GM23248 (cell line): ENCODE measurements at places on chromosomes 5 and 9. TPM values are rescaled to one million over a fixed set of nuclear protein-coding genes. Genes with fewer than 3 reads are reported as not detected.

Gene SLC4A9
- not detected in 2 replicates for polyA plus RNA-seq

DNA sequence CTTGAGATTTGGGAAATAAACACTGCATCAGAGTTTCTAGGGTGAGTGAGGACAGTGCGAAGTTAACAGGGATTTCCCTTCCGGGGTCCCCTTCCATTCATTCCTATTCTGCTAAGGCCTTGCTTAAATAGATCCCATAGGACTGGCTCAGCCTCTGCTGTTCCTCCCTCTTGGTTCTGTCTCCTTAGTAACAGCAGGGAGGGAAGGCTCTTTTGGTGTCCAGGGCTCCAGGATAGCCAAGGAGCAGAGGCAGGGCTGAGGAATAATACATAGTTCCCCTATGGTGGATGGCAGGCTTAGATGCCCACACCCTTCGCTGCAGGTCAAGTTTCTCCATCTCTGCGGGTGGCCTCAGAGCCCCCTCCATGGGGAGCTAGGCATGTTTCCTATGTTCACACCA lies 591.7 kb downstream of the ACTL7B start:
- no peak for DNase-seq

DNA sequence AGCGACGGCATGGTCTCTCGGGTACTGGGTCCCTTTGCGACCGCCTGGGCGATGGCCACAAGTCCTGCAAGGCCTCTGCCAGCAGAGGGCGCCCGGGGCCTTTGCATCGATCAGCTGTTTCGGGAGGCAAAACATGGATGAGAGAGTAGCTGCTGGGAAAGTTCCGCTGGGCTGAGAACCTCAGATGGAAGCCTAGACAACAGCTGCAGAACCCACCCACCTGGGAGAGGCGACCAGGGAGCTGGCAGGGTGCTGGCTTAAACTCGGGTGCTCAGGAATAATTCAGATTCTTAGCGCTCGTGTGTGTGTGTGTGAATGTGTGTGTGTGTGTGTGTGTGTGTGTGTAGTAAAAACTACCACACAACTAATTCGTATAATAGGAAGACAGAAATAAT lies 50.0 kb downstream of the TRIM32 start:
- DNase-seq: peak; percentile 92

DNA sequence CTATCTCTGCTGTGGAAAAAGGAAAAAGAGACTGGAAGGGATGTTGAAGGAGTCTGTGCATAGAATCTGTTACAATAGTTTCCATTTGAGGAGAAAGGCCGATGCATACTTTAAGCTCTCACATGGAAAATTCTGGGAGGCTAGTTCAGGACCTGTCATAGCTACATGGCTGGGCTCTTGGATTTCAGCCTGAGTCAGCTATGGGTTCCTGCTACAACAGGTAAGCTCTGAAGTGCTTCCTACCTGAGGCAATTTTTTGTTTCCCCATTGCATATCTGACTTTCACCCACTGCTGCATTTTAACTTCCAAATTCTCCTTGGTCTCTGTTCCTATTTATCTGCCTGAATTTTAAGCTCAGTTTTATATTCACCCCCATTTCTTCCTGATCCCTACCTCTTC lies 310.7 kb downstream of the RAB3C start:
- no peak for DNase-seq

GRCh38 chr9:93093127-93093876 lies 2.7 kb upstream of the CARD19 start:
- no peak for DNase-seq

- DNase-seq: no peak
These were observed 25.0 kb upstream of the AUH start for GRCh38 chr9:91386765-91387164.

GRCh38 chr9:122186301-122186700 lies 26.6 kb downstream of the MORN5 start:
- no peak for DNase-seq

GRCh38 chr5:18985171-18985758 lies 1002.7 kb downstream of the CDH18 start:
- no peak for DNase-seq

- DNase-seq: no peak
These were observed 31.4 kb upstream of the MSX2 start for GRCh38 chr5:174692982-174693422.

- DNase-seq: no peak
These were observed 117.0 kb upstream of the BOD1 start for GRCh38 chr5:173733425-173733824.

GRCh38 chr5:127838661-127839060 lies 135.5 kb downstream of the CCDC192 start:
- peak; percentile 48 for DNase-seq

Gene ZFP37
- 2.0 and 2.2 TPM in 2 replicates for polyA plus RNA-seq

Gene VCAN
- polyA plus RNA-seq: 98.5 and 98.9 TPM in 2 replicates

Gene CA9
- polyA plus RNA-seq: 2.3 and 2.7 TPM in 2 replicates

DNA sequence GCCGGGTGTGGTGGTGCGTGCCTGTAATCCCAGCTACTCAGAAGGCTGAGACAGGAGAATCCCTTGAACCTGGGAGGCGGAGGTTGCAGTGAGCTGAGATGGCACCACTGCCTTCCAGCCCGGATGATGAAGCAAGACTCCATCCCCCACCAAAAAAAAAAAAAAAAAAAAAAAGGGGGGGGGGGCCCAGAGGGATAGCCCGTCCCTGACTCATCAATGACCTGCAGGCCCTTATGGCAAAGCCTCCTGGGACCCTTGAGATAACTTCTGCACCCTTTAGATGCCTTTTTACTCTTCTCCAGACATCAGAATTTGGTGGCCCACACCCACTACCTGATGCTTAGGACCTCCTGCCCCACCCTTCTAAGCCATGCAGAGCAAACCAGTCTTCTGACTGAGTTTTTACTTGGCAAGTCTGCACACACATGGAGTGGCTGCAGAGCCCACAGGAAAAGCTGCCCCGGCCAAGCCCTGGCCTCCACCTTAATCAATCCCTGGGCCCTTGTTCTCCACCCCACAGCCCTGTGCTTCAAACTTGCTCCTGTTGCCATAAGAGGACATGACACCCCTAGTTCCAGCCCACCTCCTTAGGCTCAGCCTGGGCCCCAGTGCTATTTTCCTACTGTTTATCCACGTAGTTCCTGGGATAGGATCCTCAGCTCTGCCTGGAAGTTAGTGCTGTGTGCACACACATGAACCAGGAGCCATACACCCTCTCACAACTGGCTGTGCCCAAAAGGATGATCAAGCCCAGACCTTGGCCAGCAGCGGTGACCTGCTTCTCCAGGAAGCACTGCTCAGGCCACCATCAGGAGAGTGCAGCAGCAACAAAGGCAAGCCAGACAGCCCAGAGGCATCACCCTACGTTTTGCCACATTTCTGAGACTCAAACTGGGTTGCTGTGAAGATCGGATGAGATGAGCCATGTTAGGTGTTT lies 5.1 kb downstream of the MGAT1 start:
- DNase-seq: no peak

- DNase-seq: no peak
These were observed 507.9 kb downstream of the RASEF start for GRCh38 chr9:82555031-82555430.

DNA sequence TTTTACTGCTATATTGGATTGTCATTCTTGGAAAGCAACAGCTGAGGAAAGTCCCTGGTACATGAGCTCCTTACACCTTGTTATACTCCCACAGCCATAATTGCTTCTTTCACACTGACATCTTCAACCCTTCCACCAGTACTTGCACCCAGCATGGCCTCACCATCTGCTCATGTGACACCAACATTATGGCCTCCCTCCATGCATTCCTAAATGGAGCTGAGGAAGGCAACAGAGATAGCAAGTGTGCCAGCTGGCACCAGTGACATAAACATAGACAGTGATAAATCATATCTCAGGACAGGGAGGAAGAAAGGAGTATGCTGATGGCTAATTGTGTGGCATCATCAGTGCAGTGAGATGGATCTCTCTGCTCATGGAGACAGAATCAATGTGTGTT lies 119.5 kb downstream of the BAAT start:
- DNase-seq: no peak

- no peak for DNase-seq
These were observed 32.4 kb downstream of the LHX3 start for GRCh38 chr9:136172412-136173079.

Gene IFNA7
- not detected in 2 replicates for polyA plus RNA-seq

Gene TNFAIP8
- 10.3 and 10.4 TPM in 2 replicates for polyA plus RNA-seq

Gene SPINK4
- not detected in 2 replicates for polyA plus RNA-seq

Gene CER1
- polyA plus RNA-seq: not detected in 2 replicates

DNA sequence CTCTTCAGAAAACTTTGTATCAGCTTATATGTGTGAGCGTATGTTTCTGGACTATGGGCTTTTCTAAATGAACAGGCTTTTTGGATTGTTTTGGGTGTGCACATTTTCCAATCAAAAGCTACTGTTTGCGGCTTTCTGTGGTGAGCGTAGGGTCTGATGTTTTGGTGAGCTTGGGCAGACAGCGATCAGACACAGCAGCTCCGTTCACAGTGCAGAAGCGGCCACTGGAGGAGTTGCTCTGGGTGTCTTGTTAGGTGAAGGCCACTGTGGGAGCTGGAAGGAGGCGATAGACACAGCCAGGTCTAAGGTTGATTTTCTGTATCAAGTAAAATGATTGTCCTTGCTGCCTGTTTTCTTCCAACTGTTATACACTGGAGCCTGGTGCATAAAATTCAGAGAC lies 11.1 kb downstream of the PRRC2B start:
- DNase-seq: no peak

- DNase-seq: no peak
These were observed 1.5 kb downstream of the SV2C start for GRCh38 chr5:76084496-76085242.

Gene FAM174A
- polyA plus RNA-seq: 26.1 and 26.7 TPM in 2 replicates

- DNase-seq: no peak
These were observed 44.2 kb downstream of the GDA start for GRCh38 chr9:72193478-72193881.

DNA sequence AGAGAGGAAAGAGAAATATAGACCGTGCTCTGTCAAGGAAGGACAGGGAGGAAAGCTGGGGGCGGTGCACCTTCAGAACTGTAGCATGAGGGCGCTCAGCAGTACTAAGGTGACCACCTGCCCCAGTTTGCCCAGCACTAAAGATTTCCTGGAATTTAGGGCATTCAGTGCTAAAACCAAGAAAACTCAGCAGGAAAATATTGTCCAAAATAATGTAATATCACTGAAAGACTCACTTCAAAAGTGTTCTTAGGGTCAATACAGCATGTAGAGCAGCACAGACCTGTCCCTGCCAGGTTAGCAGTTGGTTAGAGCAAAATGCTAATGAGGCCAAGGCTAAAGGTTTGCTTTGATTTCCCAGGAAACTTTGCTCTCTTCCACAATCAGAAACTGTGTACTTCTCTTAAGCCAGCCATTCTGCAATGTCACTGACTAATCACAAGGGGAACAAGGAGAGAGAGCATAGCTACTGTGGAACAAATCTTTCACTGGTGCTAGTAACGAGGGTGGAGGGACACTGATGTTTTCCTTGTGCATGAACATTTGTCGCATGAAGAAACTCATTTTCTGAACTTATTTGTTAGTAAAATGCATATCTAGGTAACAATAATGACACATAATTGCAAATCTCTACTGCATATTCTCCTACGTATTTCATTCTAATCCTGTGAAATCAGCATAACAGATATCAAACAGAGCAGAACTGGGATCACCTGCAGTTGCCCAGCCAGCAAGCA lies 53.0 kb upstream of the GRAMD2B start:
- peak; percentile 53 for DNase-seq

Gene PDZD2
- 0.21 and 0.43 TPM in 2 replicates for polyA plus RNA-seq

DNA sequence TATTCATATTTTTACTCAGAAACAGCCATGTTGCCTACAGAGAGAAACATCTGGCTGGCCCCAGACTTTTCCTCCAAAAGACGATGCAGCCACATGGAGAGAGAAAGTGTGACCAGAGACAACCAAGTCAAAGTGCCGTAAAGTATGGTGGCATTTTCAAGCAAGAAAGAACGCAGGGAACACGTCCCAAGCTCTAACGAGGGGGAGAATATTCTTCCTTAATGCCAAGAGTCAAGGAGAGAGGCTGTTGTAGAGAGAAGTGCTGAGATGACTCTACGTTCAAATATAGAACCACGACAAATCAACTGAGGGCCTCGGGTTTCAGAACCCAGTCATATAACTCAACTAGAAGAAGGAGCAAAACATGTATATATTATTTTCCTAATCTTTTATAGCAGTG lies 55.9 kb downstream of the FNBP1 start:
- no peak for DNase-seq

DNA sequence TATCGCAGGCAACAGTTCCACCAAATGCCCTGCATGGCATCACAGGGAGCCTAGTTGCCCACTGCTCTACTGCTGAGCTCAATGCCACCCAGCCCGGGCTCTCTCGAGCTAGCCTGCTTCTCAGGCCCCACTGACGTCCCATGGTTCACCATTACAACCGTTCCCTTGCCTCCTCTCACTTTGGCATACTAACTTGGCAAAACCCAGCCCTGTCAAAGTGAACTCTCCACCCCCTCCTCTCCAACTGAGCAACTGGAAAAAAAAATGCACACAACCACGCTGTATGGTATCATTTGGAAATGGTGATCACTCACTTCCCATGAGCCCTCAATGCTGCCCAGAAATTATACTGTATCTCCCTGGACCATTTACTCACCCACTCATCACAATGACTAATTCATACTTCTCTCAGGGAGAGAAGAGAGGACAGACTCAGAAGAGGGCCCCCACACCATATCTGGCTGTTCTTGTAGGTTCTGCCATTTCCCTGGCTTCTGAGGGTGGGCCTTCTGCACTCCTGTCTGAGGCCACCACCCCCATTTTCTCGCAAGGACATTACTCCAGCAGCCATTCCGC lies 51.4 kb upstream of the RARS1 start:
- peak; percentile 73 for DNase-seq

Gene FCN2
- polyA plus RNA-seq: not detected in 2 replicates

GRCh38 chr5:149639737-149640136 lies 58.4 kb downstream of the ARHGEF37 start:
- DNase-seq: no peak

Gene BOD1
- polyA plus RNA-seq: 64.3 and 66.1 TPM in 2 replicates

Gene NEURL1B
- 0.13 and 0.16 TPM in 2 replicates for polyA plus RNA-seq

Gene PCDHB12
- polyA plus RNA-seq: 0.48 and 0.53 TPM in 2 replicates

Gene ABCA1
- polyA plus RNA-seq: 6.8 and 7.1 TPM in 2 replicates

Gene ACTBL2
- 0.24 and 0.34 TPM in 2 replicates for polyA plus RNA-seq

- DNase-seq: no peak
These were observed 597.3 kb upstream of the CLINT1 start for GRCh38 chr5:158456241-158456640.

DNA sequence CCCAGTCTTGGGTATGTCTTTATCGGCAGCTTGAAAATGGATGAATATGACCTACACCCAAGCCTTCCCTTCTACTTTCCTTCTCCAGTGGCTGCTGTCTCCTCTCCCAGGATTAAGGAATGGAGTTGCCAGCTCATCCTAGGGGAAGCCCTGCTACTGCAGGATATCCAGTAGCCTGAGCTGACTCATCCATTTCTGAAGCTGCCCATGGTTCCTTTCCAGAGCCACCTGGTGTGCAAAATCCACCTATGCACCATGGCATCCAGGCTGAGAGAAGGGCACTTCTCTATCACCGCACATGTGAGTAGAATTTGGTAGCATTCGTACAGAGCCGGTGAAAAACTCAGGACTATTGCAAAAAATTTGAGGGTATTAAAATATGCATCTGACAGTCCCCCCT lies 290.8 kb downstream of the YTHDC2 start:
- peak; percentile 5 for DNase-seq

DNA sequence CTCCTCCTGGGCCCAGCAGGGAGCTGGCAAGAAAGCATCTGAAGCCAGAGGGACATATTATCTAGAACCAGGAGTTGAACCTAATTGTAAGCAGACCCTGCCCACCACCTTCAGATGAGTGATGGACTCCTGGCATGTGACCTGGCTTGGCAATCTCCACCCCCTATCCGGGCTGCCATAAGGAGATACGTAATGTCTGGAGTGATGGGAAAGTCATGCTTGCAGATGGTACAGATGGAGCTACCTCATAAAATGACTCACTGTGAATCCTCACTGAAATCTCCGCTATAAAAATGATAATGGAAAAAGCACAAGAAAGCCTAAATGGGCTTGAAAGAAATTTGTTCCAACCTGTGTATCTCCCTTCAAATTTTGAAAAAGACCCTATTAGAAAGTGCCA lies 157.5 kb downstream of the DMRT2 start:
- peak; percentile 93 for DNase-seq
